ENCODE measurements at places on chromosomes 2 and 18.

DNA sequence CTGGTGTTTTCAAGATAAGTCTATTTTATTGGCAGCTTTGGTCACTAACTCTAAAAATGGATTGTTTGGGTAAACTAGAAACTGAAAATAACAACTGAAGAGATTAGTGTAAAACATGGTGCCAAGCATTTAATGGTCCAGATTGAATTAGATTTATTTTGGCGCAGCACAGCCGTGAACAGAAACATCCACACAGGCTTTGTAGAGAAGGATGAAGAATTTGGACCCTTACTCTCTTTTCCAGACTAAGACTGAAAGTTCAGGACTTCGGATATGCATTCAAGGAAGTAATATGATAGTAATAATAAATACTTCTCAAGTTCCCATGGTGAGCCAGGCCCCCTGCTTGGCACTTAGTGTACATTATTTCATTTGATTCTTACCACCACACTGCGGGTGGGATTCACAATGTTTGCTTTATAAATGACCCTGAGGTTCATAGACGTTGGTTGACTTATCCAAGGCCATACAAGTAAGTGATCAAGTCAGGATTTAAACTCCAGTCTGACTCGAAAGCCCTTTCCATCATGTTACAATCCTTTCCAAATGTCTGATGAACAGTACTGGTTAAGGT is 54.2 kb upstream of the ITGB6 start:
- DNase-seq = no peak

DNA sequence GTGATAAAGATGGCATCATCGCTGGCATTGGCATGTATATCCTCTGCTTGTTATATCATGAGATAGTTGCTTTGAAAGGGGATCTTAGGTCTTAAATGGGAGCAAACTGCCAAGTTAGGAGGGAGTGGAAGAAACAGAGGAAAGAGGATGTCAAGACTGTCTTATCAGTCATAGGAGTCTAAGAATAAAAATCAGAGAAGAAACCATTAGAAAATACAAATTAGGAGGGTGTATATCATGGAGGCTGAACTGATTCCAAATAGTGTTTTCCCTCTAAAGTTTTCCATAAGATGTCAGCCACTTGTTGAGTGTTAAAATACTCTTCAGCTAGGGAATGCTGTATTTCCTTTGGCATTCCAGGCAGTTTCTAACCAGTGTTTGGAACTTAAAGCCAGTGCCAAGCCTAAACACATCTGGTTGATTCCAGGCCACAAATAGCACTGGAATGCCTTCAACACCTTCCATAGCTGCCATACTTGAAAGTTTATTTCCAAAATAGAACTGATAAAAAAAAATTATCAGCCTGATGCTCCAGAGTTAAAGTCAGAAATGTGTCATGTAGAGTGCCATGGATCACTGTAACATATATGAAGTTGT is 129.4 kb downstream of the ZEB2 start:
- no peak for DNase-seq

GRCh38 chr2:23138701-23139100 is 246.3 kb upstream of the KLHL29 start:
- DNase-seq = no peak

GRCh38 chr2:30601375-30601774 is 154.3 kb downstream of the LCLAT1 start:
- no peak for DNase-seq

- no peak for DNase-seq
Measured at GRCh38 chr2:157223624-157224205, 33.8 kb upstream of the GALNT5 start.

DNA sequence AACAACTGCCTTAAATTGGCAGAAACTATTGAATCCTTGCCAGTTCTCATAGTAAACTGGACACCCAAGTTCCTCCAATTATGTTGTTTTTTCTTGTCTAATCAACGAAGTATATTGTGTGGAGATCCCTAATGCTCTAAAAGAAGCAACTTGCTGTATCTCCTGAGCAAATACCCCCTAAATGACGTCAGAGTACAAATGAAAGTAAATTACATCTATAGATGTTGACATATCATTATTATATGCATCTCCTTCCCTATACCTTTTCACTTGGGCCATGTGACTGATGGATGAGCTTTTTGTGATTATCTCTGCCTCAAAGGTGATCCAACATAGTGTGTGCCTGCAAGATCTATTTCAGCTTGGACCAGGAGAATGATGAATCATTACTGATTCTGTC is 159.4 kb downstream of the CCDC148 start:
- no peak for DNase-seq

GRCh38 chr2:236639461-236640235 is 70.0 kb downstream of the ACKR3 start:
- DNase-seq = no peak

DNA sequence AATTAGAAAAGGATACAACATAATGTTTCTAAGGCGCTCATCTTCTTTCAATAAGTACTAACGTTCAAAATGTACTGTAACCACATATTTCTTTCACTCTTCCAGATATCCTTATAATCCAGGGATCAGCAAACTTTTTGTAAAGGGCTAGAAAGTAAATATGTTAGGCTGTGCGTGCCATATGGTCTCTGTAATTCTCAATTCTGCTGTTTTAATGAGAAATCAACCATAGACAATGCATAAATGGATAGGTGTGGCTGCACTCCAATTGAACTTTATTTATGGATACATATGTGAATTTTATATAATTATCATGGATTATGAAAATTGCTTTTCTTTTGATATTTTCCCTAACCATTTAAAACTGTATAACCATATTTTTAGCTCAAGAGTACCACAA is 459.4 kb downstream of the EPHA4 start:
- DNase-seq = no peak

GRCh38 chr2:143529118-143529720 is 400.0 kb downstream of the ARHGAP15 start:
- DNase-seq = no peak

- peak; percentile 75 for DNase-seq
Measured at GRCh38 chr2:188512456-188512855, 220.8 kb downstream of the GULP1 start.

Measured in lung microvascular endothelial cell (primary cell).